Left ventricle myocardium inferior (tissue), 1 donor: ENCODE measurements at places on chromosomes 3 and 15.
A peak's percentile ranks its signal among the peaks of the same experiment; 100 is the strongest.

GRCh38 chr3:113626503-113627371 is 69.7 kb downstream of the USF3 start:
- DNase-seq: peak; percentile 42

GRCh38 chr3:194488055-194488742 is 1.4 kb upstream of the ATP13A3 start:
- DNase-seq: no peak

DNA sequence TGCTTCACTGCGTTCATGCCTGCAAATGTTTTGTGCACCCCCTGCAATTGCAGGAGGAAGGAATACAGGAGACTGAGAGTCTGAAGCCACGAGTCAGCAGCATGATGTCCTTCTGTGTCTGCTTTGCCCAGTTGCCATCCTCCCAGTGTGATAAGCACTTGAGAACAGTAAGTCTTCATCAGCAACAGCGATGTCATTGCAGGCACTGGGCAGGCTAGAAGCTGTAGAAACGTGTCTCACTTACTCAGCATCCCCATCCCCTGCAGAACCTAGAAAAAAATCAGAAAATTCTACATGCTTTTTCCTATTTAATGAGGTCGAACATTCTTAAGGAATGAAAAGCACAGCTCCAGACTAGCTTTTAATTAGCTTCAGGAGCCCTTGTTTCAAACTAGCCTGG is 156.5 kb upstream of the LPP start:
- no peak for DNase-seq

DNA sequence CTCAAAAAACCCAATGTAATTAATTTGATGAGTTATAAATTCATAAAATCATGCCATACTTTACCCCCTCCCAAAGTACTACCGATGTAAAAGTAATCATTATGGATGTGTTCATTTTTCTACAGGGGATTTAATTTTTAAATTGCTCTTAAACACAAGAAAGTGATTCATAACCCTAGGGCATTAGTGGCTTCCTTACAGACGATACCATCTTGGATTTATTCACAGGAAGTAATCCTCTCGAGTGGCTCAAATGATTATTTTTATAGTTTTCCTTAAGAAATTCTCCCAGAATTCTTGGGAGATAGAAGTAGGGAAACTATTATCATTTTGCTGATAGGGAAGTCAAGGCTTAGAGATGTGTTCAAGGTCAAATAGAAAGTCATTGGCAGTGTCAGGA is 80.9 kb downstream of the PEX5L start:
- DNase-seq: no peak

DNA sequence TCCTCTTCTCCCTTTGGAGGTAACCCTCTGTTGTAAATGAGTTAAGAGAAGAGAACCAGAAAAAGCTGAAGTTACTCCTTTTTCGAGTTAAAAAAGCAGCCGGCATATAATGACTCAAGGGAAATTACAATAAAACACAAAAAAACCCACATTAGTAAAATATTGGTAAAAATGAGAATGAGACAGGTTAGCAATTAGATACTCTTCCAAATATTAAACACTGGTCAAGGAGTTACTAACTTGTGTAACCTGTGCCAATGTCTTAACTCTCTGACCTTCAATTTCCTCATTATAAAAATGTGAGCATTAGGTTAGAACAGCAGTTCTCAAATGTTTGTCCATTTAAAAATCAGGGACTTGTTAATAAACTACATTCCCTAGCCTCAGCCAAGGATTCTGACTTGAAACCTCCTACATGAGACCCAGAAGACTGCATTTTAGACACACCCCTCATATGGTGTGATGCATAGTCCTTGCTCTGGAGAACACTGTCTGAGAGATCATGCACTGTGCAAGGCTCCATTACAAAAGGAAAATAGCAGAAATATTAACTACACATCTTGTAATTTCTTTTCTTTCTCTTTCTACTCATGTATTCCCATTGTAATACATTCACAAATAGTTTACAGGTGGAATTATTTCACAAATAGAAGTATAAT is 42.7 kb upstream of the TOP2B start:
- no peak for DNase-seq

GRCh38 chr3:8645712-8646111 is 1.1 kb upstream of the SSUH2 start:
- DNase-seq: no peak

GRCh38 chr3:184460276-184460675 is 80.4 kb downstream of the CHRD start:
- DNase-seq: no peak

DNA sequence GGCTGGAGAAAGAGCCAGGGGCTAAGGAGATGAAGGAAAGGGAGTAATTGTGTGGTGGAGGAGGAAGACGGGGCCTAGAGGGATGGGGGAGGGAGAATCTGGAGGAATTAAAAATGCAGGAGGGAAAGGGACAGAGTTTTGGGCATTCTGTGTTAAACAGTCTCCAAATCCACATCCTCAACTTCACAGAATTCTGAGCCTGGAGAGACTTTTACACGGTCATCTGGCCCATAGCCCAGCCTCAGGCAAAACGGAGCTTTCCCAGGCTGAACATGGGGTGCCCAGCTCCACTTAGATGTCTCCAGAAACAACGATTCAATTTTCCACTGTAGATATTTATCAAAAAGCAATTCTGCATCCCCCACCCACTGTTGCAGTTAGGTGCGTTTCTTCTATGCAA is 137.6 kb upstream of the HACD2 start:
- DNase-seq: no peak

GRCh38 chr3:18190646-18191045 is 234.5 kb downstream of the SATB1 start:
- no peak for DNase-seq

- no peak for DNase-seq
Observed at GRCh38 chr15:62931650-62932049, 110.9 kb upstream of the TPM1 start.

- no peak for DNase-seq
Observed at GRCh38 chr3:175070946-175071345, 211.8 kb downstream of the NAALADL2 start.

DNA sequence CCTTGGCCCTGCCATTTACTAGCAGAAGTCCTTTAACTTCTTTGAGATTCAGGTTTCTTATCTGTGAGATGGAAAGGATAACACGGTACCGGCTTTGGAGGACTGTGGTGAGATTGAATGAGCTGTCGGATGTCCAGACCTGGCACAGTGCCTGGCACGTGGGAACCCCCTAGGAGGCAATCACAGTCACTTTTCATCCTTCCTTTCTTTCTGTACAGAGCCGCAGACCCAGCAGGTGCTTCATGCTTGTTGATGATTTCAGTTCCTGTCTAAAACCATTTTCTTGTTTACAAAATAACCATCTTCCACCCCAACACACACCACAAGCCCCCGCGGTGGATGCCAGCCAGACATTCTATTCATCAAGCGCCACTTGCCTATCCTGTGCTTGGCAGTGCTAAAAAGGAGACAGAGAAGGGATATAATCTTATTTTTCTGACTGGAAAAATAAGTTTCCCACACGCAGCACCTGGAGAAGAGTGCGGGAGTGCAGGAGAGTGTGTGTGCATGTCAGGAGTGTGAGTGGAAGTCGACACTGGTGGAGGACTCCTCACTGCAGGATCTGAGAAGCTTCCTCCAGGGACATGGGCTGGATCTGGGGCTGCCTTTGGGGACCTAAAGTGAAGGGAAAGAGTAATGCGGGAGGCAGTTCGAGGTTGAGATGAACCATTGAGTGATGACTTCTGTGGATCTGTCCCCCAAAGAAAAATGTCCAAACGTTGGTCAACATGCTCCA is 85.7 kb downstream of the ST6GAL1 start:
- no peak for DNase-seq

GRCh38 chr3:24521420-24522145 is 26.9 kb upstream of the THRB start:
- DNase-seq: peak; percentile 76

GRCh38 chr3:70108072-70108471 is 108.5 kb downstream of the SAMMSON start:
- DNase-seq: no peak

DNA sequence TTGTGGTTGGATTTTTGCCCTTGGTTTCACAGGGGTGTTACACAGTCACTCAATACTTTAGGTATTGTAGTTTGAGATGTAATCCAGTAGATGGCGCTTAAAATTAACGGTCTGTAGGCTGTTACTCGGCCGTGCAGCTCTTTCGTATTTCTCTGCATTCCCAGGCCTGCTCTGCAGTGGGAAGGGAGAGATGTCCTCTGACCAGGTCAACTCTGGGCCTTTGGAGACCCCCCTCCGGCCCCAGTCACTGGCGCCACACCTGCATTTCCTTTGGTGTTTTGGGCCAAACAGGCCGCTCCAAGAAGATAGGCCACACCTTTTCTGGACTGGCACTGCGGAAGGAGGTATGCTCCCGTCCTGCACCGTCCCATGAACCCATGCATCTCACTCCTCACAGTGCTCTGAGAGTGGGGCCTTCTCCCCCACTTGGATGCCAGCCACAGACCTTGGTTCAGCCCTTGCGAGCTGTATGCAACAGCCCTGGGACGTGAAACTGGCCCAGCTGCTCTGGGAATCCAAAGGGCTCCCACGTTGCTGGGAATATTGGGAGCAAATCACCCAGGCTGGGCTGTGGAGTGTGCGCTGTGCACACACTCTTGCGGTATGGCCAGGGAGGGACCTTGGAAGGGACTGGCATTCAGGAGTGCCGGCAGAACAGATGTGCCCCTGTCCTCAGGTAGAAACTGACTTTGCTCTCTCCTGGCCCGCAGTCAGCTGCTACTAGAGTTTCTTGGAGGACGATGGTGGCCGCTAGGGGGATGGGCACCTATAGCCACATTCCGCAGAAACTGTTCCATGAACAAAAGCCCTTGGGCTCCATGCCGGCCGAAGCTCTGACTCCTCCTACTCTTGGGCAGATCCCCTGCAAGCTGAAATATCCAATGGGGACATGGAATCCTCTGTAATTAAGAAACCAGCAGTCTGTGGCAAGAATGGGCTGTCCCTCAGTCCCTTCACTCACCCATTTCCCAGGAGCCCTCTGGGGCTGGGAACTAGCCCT is 410.5 kb upstream of the CADM2 start:
- DNase-seq: no peak

GRCh38 chr3:66404197-66404596 is 96.6 kb downstream of the LRIG1 start:
- DNase-seq: no peak

DNA sequence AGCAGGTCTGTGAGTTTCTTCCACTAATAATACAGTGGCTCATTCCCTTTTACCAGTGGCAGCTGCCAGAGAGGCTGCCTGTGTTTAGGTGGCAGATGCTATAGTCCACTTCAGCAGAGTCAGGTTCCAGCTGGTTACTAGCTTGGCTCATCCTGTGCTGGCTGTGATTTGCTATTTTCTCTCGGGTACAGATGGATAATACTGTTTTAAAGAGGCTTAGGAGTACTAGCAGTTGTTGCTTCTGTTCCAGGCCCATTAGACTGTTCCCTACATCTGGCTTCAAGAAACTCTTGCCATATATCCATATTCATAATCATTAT is 41.0 kb downstream of the ZNF609 start:
- DNase-seq: no peak

DNA sequence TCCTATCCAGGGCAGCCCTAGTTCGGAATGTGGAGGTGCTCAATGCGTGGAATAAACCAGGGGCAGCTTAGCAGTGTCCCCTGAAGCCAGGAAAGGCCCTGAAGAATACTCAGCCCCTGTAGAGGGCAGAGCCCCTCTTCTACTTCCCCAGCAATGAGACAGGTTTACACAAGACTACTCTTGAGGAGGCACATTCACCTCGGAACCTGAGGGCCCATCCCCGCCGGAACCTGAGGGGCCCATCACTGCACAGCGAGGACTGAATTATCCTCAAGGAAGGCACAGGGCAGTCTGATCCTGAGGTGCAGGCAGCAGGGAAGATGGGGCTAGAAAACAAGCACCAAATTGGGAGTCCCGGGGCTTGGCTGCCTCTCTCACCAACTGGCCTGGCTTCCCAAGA is 22.2 kb downstream of the CCDC13 start:
- DNase-seq: no peak

- peak; percentile 4 for DNase-seq
Observed at GRCh38 chr3:127384717-127385539, 97.1 kb upstream of the PRR20G start.

- DNase-seq: peak; percentile 57
Observed at GRCh38 chr15:90560229-90560776, 30.6 kb downstream of the CRTC3 start.

DNA sequence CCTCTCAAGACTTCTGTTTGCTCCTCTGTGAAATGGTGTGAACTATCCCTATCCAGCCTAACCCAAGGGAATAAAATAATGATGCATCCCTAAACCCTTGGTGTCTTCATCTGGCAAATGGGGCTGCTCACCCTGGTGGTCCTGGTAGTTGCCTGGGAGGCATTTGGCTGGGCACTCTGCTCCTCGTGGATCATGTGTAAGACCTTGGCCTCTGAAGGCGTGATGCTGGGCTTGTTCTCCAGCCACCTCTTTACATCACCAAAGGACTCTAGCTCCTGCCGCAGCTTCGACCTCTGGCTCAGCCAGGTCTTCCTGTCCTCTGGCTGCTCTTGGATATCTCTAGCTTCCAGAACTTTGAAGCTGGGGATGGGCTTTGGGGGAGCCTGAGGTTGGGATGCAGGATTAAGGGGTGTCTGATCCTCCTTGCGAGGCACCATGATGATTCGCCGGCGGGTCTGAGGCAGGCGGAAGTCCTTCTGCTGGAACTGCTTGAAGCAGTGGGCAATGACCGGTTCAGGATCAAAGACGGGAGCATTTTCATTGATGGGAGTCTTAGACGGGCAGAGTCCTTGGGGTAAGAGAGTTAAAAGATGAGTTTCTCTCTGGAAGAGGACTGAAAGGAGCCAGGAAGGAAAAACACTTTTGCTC is 7.1 kb downstream of the EFCAB12 start:
- no peak for DNase-seq

- no peak for DNase-seq
Observed at GRCh38 chr3:196124608-196125007, 42.7 kb upstream of the TFRC start.

- DNase-seq: no peak
Observed at GRCh38 chr15:39400821-39401550, 179.9 kb upstream of the THBS1 start.

GRCh38 chr3:102747611-102748010 is 312.8 kb downstream of the ZPLD1 start:
- no peak for DNase-seq

GRCh38 chr3:45688194-45688881 is 858 bp upstream of the SACM1L start:
- DNase-seq: no peak

- DNase-seq: no peak
Observed at GRCh38 chr15:96692826-96693225, 362.3 kb downstream of the NR2F2 start.

- DNase-seq: no peak
Observed at GRCh38 chr3:128344052-128344735, 122.5 kb downstream of the DNAJB8 start.

GRCh38 chr3:9195390-9195789 is 54.1 kb downstream of the SRGAP3 start:
- no peak for DNase-seq
